ENCODE measurements at places on chromosomes 3 and 15.

- DNase-seq = no peak
Observed at GRCh38 chr3:183824761-183825455, 469 bp downstream of the MAP6D1 start.

DNA sequence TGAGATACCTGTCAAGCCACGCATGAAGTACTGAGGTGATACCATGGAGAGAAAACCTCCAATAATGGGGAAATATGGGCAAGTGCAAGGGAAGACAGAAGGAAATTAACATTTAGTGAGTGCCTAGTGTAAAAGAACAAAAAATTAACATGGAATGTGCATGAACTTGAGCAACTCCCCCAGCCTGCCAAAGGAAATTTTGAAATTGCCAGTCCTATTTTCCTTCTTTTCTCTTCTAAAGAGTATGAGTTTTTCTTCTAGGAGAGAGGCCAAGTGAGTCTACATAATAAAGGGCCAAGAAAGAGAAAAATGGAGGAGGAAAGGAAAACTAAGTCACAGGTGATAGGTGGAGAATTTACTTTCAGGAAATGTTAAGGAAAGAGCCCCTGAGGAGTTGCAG, 602.4 kb upstream of the MDFIC2 start:
- DNase-seq = no peak

GRCh38 chr15:43872416-43873020, 45.7 kb downstream of the WDR76 start:
- no peak for DNase-seq

DNA sequence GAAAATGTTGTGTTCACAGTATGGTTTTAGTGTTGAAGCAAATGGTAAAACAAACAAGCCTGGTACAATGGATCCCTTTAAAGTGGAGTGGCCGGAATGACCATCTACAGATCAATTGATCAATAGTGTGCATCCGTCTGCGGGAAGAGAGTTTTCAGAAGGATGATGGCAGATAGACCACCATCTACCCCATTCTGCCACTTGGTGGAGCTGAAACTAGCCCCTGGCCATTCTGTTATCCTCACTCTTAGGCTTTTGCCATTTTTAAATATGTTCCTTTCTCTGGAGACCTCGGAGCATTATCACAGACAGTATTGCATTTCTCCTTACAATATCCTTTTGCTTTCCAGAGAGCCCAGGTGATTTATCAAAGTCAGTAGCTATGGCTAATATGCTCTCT, 258.9 kb upstream of the CFAP20DC start:
- DNase-seq = no peak

DNA sequence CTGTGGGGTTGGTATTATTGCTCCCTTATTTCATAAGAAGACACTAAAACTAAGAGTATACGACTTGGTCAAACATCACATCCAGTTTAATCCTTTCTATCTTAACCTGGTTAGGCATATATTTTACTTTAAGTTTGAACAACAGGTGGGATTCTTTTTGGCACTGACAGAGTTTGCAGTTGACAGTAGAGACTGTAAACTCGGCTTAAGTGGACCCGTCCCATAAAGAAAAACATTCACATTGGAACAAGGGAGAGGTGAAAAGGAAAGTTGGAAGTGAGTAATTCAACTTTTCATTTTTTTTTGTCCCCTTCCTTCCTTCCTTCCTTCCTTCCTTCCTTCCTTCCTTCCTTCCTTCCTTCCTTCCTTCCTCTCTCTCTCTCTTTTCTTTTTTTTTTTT, 355.4 kb downstream of the LPP start:
- DNase-seq = no peak

GRCh38 chr3:178170698-178171535, 365.3 kb upstream of the KCNMB2 start:
- DNase-seq = no peak

- no peak for DNase-seq
Observed at GRCh38 chr15:34810443-34811129, 15.2 kb upstream of the ACTC1 start.

DNA sequence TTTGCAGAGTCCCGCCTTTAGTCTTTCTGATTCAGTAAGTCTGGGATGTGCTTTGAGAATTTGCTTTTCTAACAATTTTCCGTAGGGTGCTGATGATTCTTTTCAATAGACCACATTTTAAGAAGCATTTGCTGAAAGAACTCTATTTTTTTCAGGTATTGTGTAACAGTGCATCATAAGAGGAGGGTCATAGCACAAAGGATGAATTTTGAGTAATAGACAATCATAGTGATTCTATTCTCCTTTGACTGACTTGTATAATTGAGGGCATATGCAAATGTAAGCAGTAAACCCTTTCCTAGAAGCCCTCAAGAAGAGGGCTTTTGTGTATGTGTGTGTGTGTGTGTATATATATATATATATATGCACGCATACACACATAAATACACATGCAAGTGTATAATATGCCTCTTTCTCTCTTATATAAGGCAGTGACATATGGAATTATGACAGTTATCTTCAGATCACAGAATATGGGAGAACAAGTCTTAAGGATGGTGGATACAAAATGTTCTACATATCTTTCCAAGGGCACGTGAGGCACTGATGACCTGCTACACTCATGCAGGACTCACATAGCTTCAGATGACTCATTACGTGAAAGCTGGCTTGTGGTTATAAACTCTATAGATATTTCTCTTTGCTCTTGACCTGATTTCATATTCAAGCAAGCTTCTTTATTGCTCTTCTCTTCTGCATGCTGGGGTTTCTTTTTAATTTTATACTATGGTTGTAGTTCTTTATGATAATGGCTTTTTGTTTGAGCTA, 6.5 kb upstream of the PLSCR1 start:
- DNase-seq = peak; percentile 2

GRCh38 chr3:187318819-187319616, 27.5 kb upstream of the MASP1 start:
- peak; percentile 22 for DNase-seq

- DNase-seq = no peak
Observed at GRCh38 chr3:134709561-134710312, 58.9 kb upstream of the KY start.

- DNase-seq = no peak
Observed at GRCh38 chr3:37494216-37494615, 319.8 kb upstream of the LRRFIP2 start.

GRCh38 chr3:143567823-143568222, 280.4 kb downstream of the SLC9A9 start:
- no peak for DNase-seq

GRCh38 chr15:98083203-98083910, 122.9 kb downstream of the ARRDC4 start:
- no peak for DNase-seq

- DNase-seq = no peak
Observed at GRCh38 chr3:196559826-196560225, 8.5 kb downstream of the WDR53 start.

DNA sequence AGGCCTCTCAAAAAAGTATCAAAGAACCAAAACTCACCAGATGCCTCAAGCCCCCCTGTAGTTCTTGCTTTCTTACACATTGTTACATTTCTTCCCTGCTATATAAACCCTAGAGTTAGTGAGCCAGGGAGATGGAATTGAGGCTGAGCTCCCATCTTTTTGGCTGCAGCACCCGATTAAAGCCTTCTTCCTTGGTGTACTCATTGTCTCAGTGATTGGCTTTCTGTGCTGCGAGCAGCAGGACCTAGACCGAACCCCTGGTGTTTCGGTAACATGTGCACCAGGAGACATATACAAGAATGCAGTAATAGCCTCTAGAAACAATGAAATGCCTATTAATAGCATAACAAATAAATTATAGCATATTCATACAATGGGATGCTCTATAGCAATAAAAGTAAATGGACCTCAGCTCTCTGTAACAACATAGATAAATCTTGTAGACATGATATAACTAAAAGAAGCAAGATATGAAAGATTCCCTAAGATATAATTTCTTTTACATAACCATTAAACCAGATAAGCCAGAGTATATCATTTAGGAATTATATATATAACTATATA, 174.0 kb downstream of the NEK11 start:
- DNase-seq = no peak

All from GM18507 (cell line).